Activated CD4-positive, alpha-beta T cell treated with anti-CD3 and anti-CD28 coated beads, Interleukin-2, amount 10 ng/mL, durations not matched to agents 7 days and 5 days (primary cell): ENCODE measurements at places on chromosomes 1 and 21. TPM values are rescaled to one million over a fixed set of nuclear protein-coding genes. Genes with fewer than 3 reads are reported as not detected.

Gene DIRAS3
- not detected for total RNA-seq

Gene S100A7
- total RNA-seq, result not detected

Gene SLC9C2
- not detected for total RNA-seq

DNA sequence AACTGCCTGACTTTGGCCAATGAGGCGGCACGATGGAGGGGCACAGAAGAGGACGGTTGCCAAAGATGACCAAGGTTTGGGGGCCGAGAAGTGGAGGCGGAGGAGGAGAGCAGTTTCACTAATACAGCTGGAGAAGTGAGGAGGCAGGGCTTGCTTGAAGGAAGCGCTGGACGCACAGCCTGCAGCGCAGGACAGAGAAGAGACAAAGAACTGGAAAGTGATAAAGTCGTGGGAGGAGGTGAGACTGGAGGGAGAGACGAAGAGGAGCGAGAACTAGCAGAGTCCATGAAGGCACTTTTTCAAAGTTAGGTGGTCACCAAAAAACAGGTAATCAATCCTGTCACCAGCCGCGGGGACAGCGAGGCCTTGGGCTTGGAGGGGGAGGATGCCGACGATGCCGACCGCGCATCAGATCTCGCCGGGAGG, 771 bp downstream of the PACC1 start:
- H3K27ac ChIP-seq, result peak overlapping the region; percentile 90
- no peaks in the 10 kb centered on the region for H3K27me3 ChIP-seq
- H3K36me3 ChIP-seq, result peaks cover 29% of the 10 kb centered on the region
- peak overlapping the region; percentile 96 for H3K4me3 ChIP-seq

DNA sequence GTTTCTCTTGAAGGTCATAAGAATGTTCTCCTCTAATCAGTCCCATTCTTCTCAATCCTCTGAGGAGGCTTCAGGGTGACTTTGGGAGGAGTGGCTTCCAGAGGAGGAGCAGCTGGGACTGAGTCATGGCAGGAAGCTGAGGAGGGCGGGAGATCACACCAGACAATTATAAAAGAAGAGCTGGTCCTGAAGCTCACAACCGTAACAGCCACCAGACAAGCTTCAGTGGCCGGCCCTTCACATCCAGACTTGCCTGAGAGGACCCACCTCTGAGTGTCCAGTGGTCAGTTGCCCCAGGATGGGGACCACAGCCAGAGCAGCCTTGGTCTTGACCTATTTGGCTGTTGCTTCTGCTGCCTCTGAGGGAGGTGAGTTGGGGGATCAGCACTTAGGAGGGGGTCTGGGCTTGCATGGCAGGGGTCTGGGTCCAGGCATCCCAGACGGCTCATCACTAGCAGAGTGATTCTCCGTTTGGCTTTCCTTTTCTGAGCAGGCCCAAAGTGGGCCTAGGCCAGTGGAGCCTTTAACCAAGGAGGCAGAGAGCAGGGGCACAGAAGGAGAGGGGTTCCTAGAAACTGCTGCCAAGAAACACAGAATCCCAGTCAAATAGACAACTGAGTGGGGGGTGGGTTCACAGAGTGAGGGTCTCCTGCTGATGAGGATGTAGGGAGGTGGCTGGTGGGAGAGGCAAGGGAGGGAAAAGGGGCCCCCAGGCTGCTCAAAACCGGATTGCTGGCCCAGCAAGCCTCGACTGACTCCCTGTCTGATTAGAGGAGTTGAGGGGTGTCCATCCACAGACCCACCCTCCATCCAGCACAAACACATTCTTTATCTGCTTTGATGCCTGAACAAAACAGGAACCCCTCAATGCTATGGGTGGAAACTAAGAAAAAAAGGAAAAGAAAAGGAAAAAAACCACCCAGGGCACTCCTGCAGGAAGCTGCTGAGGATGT, at the start of gene ECM1:
Gene ECM1 (plus strand): TSS at position 198 of the 953 bp plus-strand sequence. CDS start 101 bp downstream, at position 299.
- no peak within 1 kb of the TSS for H3K27ac ChIP-seq
- H3K4me1 ChIP-seq, result peaks cover 5% of the 10 kb centered on the region
- no peak within 1 kb of the TSS for H3K4me3 ChIP-seq
- DNase-seq, result no peak
- H3K36me3 ChIP-seq, result peaks cover 19% of the 10 kb centered on the region
- no peaks in the 10 kb centered on the region for H3K27me3 ChIP-seq

- H3K27ac ChIP-seq, result no peak overlapping the region
- H3K36me3 ChIP-seq, result no peaks in the 10 kb centered on the region
- DNase-seq, result no peak
- H3K27me3 ChIP-seq, result peaks cover 4% of the 10 kb centered on the region
Measured at GRCh38 chr1:204754821-204755220, 69.3 kb upstream of the LRRN2 start.
